ENCODE measurements at places on chromosomes 11 and 22. TPM values are rescaled to one million over a fixed set of nuclear protein-coding genes. Genes with fewer than 3 reads are reported as not detected.

DNA sequence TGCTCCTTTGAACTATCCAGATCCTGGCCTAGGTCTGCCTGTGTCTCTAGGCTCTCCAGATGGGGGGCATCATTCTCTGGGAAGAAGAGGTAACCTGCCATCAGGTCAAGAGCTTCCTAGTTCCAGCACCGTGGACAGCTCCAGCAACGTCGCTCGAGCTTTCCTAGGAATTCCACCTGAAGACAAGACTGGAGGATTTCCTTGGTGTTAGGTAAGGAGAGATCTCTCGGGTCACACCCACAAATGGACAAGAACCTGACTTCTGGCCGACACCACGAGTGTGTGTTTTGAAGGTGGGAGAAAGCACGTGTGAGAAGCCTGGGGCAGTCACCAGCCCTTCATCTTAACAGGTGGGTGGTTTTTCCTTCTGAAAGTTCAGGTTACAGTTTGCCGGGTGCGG is 1.2 kb downstream of the PRG3 start:
- no peaks in the 10 kb centered on the region for H3K4me1 ChIP-seq
- peak; percentile 71 for DNase-seq
- no peaks in the 10 kb centered on the region for H3K27me3 ChIP-seq
- H3K36me3 ChIP-seq: no peaks in the 10 kb centered on the region
- H3K27ac ChIP-seq: no peak overlapping the region

GRCh38 chr11:86204356-86204755 is 40.2 kb upstream of the EED start:
- no peaks in the 10 kb centered on the region for H3K27me3 ChIP-seq
- no peak overlapping the region for H3K4me3 ChIP-seq
- DNase-seq: no peak
- H3K27ac ChIP-seq: no peak overlapping the region

- no peaks in the 10 kb centered on the region for H3K36me3 ChIP-seq
- H3K4me1 ChIP-seq: no peaks in the 10 kb centered on the region
- no peak overlapping the region for H3K27ac ChIP-seq
Measured at GRCh38 chr11:117691218-117691514, 105.8 kb downstream of the DSCAML1 start.

GRCh38 chr11:93054881-93055280 is 85.4 kb downstream of the MTNR1B start:
- no peaks in the 10 kb centered on the region for H3K4me1 ChIP-seq
- no peaks in the 10 kb centered on the region for H3K27me3 ChIP-seq
- no peak for DNase-seq
- H3K36me3 ChIP-seq: no peaks in the 10 kb centered on the region
- no peak overlapping the region for H3K27ac ChIP-seq
- no peak overlapping the region for H3K4me3 ChIP-seq

The BACE1 gene
- polyA plus RNA-seq: 11.7 TPM

- no peak for DNase-seq
- H3K27me3 ChIP-seq: no peaks in the 10 kb centered on the region
- H3K27ac ChIP-seq: no peak overlapping the region
- H3K4me1 ChIP-seq: no peaks in the 10 kb centered on the region
Measured at GRCh38 chr11:46725338-46726205, 6.6 kb downstream of the F2 start.

The THAP7 gene
- polyA plus RNA-seq: 44.1 TPM

DNA sequence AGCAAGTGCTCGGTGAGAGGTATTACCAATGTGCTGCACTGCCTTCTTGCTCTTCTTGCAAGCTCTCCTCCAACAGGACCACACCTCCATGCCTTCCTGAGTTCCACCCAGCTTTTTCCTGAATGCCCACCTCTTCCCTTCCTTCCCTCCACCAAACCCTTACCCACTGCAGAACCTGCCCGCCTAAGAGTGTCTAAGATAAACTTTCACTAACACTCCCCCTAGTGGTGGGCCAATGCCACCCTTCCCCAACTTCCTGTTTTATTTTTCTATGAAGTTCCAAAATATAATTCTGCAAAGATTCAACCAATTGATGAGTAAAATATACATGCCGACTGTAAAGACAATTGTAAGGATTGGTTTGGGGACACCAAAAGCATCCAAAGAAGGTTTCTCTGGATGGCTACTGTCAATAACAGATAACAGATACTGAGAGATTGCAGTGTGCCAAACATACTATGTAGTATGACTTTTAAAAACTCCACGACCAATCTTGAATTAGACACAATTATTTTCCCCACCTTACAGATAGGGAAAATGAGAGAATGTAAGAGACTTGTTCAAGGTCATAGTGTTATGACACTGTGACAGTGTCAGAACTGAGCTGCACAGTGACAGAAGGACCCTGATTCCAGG is 38.6 kb upstream of the BMAL1 start:
- H3K4me1 ChIP-seq: no peaks in the 10 kb centered on the region
- DNase-seq: no peak
- no peaks in the 10 kb centered on the region for H3K36me3 ChIP-seq
- H3K4me3 ChIP-seq: no peak overlapping the region
- no peaks in the 10 kb centered on the region for H3K27me3 ChIP-seq
- no peak overlapping the region for H3K27ac ChIP-seq

DNA sequence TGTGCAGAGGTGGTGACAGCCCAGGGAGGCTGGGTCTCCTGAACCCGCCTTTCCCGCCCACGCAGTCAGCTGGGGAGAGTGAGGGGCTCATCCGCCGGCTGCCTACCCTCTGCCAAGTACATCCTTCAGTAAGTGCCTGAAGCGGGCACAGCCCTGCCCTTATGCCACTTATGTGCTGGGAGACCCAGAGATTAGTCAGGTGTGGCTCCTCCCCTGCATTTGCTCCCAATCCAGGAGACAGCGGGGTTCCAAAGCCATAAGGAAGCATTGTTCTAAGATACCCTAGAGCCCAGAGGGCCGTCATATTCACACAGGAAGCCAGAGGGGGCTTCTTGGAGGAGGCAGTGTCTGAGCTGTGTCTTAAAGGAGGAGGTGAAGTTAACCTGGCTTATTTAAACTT is 5.8 kb upstream of the PPP6R3 start:
- H3K4me3 ChIP-seq: no peak overlapping the region
- no peaks in the 10 kb centered on the region for H3K27me3 ChIP-seq
- no peaks in the 10 kb centered on the region for H3K4me1 ChIP-seq
- no peak for DNase-seq

DNA sequence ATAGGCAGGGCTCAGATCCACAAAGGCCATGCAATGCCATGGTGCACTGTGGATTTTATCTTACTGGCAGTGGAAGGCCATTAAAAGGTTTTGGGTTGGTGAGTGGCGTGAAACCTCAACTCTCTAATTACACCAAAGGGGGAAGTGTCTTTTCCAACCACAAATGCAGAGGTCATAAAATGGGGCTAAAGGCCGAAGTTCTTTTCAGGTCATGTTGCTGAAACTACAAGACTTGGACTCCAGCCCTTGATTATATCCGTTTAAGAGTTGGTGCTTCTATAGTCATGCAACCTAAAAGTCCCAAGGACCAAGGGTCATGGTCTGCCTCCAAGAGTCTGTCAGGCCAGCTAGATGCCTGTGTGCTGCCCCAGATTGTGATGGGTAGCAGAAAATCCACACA is 434.3 kb downstream of the RAB38 start:
- H3K27ac ChIP-seq: no peak overlapping the region
- no peaks in the 10 kb centered on the region for H3K27me3 ChIP-seq
- H3K4me1 ChIP-seq: no peaks in the 10 kb centered on the region

- H3K4me1 ChIP-seq: no peaks in the 10 kb centered on the region
- no peak overlapping the region for H3K27ac ChIP-seq
- H3K4me3 ChIP-seq: no peak overlapping the region
Measured at GRCh38 chr11:22049276-22049675, 143.6 kb upstream of the ANO5 start.

The F2 gene
- not detected for polyA plus RNA-seq

- H3K36me3 ChIP-seq: peaks cover 3% of the 10 kb centered on the region
- DNase-seq: no peak
- H3K4me3 ChIP-seq: no peak overlapping the region
- H3K4me1 ChIP-seq: no peaks in the 10 kb centered on the region
- H3K27me3 ChIP-seq: no peaks in the 10 kb centered on the region
Measured at GRCh38 chr11:77173494-77173893, 45.4 kb downstream of the MYO7A start.

GRCh38 chr22:37001826-37002225 is 17.4 kb downstream of the TST start:
- H3K27me3 ChIP-seq: no peaks in the 10 kb centered on the region
- no peak overlapping the region for H3K4me3 ChIP-seq
- no peak for DNase-seq
- no peaks in the 10 kb centered on the region for H3K36me3 ChIP-seq
- no peak overlapping the region for H3K27ac ChIP-seq

The MPZL3 gene
- 1.7 TPM for polyA plus RNA-seq

GRCh38 chr11:114270531-114271270 is 25.5 kb upstream of the NNMT start:
- no peak for DNase-seq
- H3K27me3 ChIP-seq: no peaks in the 10 kb centered on the region
- H3K4me3 ChIP-seq: no peak overlapping the region

DNA sequence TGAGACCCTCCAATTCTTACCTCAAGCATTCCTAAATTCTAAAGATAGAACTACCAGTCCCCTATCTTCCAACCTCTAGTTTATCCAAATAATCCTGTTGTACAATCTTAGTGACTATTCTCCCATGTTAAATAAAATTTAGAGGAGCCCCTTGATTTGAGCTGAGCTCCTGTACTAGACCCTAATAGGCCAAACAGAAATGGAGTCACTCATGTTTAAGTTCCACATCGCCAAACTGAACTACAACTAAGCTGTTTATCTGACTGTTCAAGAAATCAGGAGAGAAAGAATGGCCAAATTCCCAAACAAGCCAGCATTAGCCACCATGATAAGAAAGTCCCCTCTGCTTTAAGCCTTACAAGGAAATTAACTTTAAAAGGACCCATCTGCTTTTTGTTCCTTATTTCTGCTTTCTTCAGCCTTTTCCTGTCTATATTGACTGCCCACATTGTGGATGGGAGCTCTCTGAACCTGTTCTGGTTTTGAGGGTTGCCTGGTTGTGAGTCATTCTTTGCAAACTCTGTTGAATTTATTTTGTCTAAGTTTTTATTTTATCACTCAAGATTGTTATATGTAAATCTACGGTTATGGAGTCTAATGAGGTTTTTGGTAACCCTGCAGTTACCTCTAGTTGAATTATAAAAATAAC is 90.4 kb downstream of the TTC28 start:
- H3K4me1 ChIP-seq: no peaks in the 10 kb centered on the region
- no peaks in the 10 kb centered on the region for H3K27me3 ChIP-seq
- no peak overlapping the region for H3K4me3 ChIP-seq
- no peaks in the 10 kb centered on the region for H3K36me3 ChIP-seq
- DNase-seq: no peak
- H3K27ac ChIP-seq: no peak overlapping the region

- no peaks in the 10 kb centered on the region for H3K36me3 ChIP-seq
- H3K4me1 ChIP-seq: no peaks in the 10 kb centered on the region
- H3K27me3 ChIP-seq: no peaks in the 10 kb centered on the region
- H3K4me3 ChIP-seq: no peak overlapping the region
Measured at GRCh38 chr11:61120706-61121191, 18.5 kb downstream of the CD5 start.

The MED17 gene
- 11.7 TPM for polyA plus RNA-seq

DNA sequence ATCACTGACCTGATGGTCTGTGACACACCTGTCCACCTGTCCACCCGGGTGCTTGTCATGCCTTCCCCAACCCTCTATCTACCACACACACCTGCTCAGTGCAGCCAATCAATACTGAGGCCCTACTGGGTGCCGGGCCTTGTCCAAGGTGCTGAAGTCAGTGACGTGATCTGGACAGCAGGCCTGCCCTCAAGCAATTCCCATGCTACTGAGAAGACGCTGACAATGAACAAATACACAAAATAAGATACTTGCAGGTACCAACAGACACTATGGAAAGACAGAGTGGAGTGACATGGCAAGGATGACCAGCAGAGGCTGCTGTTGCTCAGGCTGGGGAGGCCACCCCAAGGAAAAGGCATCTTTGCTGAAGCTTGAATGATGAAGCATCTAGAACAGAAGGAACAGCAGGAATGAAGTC is 21.2 kb downstream of the PLAAT3 start:
- H3K27me3 ChIP-seq: no peaks in the 10 kb centered on the region
- no peaks in the 10 kb centered on the region for H3K36me3 ChIP-seq
- no peak for DNase-seq
- H3K27ac ChIP-seq: no peak overlapping the region

- H3K4me1 ChIP-seq: no peaks in the 10 kb centered on the region
- no peaks in the 10 kb centered on the region for H3K36me3 ChIP-seq
- no peak for DNase-seq
- no peaks in the 10 kb centered on the region for H3K27me3 ChIP-seq
- no peak overlapping the region for H3K4me3 ChIP-seq
Measured at GRCh38 chr11:95877291-95877690, 46.6 kb downstream of the MTMR2 start.

DNA sequence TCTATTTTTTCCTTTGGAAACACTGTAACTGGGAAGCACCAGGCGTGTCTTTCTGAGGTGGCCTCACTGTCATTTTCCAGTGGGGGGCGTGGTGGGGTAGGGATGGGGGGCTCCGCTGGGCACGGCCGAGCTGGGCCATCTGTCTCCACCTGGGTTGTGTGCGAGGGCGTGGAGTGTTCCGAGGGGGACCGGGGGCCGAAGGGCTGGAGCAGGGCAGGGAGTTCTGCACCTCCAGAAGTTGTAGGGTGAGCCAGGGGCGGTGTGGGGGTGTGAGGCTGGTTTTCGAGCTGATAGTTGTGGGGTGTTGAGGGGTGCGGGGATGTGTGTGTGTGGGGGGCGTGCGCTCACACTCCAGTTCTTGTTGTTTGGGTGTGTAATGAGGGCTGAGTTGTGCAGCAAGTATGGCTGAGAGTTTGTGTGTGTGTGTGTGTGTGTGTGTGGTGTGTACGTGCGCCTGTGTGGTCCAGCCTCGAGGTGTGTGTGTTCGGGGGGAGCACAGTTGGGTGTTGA is 10.8 kb downstream of the YPEL4 start:
- peak overlapping the region; percentile 93 for H3K4me3 ChIP-seq
- no peaks in the 10 kb centered on the region for H3K27me3 ChIP-seq
- DNase-seq: peak; percentile 62
- peak overlapping the region; percentile 86 for H3K27ac ChIP-seq

GRCh38 chr11:10409207-10409661 is 45.8 kb upstream of the AMPD3 start:
- no peak overlapping the region for H3K4me3 ChIP-seq
- no peak for DNase-seq
- H3K27ac ChIP-seq: no peak overlapping the region

DNA sequence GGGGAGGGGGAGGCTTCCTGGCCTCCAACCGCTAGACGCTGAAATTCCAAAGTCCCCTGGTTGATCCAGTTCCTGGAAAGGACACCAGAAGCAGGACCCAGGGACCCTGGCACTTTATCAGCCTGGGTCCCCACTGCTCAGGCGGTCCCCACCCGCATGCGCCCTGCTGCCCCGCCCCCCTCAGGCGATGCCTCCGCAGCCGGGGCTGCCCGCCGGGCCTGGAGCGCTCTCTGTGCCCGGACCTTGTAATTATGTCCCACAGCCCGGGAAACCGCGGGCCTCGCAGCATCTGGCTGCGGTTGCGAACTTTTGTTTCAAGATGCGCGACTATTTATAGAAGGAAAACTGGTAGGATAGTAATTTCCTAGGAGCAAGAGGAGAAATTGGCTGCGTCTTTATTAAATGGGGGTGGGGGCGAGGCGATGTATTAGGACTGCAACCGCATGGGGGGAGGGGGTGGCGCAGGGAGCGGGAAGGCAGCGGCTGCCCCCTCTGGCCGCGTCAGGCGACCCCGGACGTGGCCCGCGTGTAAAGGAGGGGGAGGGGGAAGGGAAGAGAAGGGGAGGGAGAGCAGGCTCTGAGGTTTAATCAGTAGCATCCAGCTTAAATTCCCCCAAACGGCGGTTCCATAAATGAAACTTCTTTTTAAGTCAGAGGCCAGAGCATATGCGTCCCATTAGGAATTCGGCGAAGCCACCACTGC is 6.1 kb downstream of the WNT7B start:
- H3K4me3 ChIP-seq: peak overlapping the region; percentile 21
- H3K4me1 ChIP-seq: no peaks in the 10 kb centered on the region
- peak; percentile 28 for DNase-seq
- H3K36me3 ChIP-seq: no peaks in the 10 kb centered on the region

The NXPE1 gene
- polyA plus RNA-seq: not detected

Measured in kidney (tissue), 22 donors.